NCI-H2171 treated with DMSO at 0.1 percent for 48 hours (cell line): ENCODE measurements at places on chromosomes 6 and 20.
A peak's percentile ranks its signal among the peaks of the same experiment; 100 is the strongest.

- no peak for DNase-seq
Observed at GRCh38 chr20:49642816-49643215, 70.9 kb downstream of the B4GALT5 start.

GRCh38 chr6:35287671-35288396, 9.8 kb upstream of the DEF6 start:
- DNase-seq, result peak; percentile 43

DNA sequence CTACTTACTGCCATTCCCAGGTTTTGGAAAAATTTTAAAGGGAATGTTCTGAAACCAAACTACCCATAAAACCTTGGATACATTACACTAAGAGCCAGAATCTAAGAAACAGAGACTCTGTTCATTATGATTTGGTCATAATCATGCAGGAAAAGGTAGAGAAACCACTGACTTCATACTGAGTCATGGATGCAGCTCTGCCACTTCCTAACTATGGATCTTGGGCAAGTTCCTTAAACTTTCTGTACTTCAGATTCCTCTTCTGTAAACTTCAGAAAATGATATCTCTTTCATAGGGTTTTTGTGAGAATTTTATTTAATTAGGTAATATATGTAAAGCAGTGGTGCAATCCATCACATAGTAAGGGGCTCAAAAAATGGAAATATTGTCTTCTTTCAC, 20.0 kb downstream of the PLA2G7 start:
- no peak for DNase-seq

GRCh38 chr6:4777394-4777935, 1.3 kb downstream of the CDYL start:
- DNase-seq, result no peak

GRCh38 chr6:154683756-154684523, 49.3 kb upstream of the SCAF8 start:
- no peak for DNase-seq

- DNase-seq, result peak; percentile 79
Observed at GRCh38 chr20:36777167-36777566, 3.6 kb upstream of the DSN1 start.

DNA sequence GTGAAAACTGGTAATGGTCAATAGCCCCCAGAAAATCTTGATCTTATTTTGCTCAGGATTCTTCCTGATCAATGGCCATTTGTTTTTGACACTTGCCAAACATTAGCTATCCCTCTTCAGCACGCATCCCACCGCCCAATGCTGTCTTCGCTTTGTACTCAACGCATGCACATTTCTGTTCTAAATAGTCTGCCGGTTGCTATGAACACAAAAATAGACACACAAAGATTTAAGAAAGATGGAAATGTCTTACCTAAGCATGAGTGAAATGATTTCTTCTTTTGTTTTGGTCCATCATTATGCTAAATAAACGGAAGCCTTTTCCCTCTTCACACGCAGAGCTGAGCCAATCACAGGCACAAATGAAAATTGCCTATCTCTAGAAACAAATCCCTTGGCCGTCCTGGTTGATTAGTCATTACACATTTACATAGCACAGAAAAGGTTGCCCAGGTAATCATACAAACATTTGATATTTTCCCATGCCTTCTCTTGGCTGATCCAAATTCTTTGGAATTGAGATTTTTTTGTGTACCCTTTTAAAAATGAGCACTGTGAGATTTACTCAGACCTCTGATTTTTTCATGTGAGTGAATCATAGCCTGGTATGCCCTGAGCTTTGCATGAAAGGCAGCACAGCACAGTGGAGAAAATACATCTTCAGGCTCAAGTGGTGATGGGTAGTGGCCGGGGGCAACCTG, 70.5 kb upstream of the FAM184A start:
- DNase-seq, result no peak

- DNase-seq, result no peak
Observed at GRCh38 chr20:38685853-38686473, 38.3 kb upstream of the SLC32A1 start.

GRCh38 chr6:43768506-43768860, 1.5 kb upstream of the VEGFA start:
- DNase-seq, result no peak

DNA sequence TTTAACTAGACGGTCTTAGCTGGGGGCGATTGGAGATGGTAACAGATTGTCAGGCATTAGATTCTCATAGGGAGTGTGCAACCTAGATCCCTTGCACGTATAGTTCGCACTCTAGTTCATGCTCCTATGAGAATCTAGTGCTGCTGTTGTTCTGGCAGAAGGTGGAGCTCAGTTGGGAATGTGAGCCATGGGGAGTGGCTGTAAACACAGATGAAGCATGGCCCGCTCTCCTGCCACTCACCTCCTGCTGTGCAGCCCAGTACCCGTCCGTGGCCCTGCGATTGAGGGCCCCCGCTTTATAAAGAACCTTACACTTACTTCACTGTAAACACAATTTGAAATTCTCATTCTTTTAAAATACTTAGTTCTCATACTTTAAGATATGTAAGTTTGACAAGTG, 339.4 kb downstream of the CDH26 start:
- peak; percentile 26 for DNase-seq

- DNase-seq, result no peak
Observed at GRCh38 chr6:156976216-156977127, 199.3 kb downstream of the ARID1B start.

DNA sequence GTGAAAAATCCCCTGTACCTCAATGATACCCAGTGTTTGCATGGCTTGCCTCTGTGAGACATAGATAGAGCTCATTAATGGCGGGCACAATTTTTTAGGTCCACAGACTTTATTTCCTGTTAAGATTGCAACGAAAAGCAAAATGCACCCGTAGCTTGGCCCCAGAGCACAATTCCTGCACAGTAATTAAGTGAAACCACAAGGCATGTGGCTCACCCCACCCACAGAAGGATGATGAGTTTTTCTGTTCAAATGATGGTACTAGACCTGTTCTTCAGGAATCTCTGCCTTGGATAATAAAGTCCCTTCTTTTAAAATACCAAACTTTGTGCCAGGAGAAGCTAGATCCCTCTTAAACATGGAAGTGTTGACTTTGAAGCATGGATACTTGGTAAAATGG, 738.1 kb downstream of the QKI start:
- no peak for DNase-seq

GRCh38 chr6:150236544-150236943, 93.7 kb downstream of the PPP1R14C start:
- no peak for DNase-seq

GRCh38 chr6:82364087-82365015, 734 bp downstream of the TPBG start:
- DNase-seq, result no peak

GRCh38 chr6:106751501-106752252, 122.3 kb downstream of the QRSL1 start:
- no peak for DNase-seq

DNA sequence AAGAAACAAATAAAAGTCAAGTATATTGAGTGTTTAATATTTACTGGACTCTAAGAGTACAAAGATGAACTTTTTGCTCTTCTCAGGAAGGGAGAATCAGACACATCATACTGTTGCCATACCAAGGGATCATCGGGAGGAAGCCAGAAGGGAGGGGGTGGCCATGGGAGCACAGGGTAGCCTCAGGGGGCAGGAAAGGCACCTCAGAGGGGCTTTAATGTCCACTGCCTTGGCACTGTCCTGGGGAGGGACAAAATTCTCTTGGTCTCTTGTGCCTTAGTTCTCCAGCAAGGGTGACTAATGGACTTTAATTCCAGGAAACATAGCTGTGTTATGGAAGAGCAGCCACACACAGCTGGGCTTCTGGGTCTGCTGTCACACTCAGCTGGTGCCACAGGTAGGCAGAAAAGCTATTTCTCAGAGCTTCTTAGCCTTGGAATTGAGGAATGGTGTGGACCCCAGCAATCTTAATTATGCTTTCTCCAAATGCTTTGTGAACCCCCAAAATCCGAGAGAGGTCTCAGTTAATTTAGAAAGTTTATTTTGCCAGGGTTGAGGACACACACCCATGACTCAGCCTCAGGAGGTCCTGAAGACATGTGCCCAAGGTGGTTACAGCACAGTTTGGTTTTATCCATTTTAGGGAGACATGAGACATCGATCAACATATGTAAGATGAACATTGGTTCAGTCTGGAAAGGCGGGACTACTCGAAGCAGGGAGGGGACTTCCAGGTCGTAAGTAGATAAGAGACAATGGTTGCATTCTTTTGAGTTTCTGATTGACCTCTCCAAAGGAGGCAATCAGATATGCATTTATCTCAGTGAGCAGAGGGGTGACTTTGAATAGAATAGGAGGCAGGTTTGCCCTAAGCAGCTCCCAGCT, 53.2 kb downstream of the MRAP2 start:
- no peak for DNase-seq

- DNase-seq, result no peak
Observed at GRCh38 chr6:150453357-150453756, 84.5 kb downstream of the IYD start.

- DNase-seq, result no peak
Observed at GRCh38 chr20:2760297-2760951, 40.0 kb downstream of the CPXM1 start.

DNA sequence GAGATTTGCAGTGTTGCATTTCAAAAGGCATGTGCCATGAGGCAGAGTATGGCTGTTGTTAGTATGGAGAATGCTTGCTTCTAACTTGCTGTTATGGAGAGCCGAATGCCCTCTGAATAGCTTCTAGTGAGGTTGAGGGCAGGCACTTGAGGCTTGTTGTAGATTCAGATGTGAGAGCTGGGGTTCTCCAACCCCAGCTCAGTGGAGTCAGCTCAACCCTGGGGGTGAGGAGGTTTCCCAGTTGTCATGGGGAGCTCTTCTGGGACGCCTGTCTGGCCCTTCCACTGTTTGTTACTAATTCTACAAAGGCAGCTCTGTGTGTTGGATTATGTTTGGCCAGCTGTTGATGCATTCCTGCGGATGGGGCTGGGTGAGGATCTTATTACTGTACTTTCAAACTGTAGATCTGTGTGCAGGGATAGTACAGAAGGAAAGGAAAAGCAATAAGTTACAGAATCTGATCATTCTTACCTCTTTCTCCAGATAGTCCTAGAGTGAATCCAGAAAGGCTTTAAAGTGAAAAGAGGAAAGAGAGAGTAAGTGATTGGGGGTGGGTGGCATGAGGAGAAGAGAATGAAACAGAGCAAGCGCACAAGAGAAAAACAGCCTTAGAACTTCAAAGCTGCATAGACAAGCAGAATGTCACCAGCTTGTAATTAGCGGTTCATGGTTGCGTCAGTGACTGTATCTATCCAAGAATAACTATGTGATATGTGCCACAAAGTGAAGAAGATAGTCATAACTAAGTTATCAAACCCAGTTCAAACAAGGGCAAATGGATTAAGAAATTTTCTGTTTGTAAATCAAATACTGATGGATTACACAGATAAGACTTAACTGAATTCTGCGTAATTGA, 148.7 kb downstream of the PRL start:
- peak; percentile 87 for DNase-seq

DNA sequence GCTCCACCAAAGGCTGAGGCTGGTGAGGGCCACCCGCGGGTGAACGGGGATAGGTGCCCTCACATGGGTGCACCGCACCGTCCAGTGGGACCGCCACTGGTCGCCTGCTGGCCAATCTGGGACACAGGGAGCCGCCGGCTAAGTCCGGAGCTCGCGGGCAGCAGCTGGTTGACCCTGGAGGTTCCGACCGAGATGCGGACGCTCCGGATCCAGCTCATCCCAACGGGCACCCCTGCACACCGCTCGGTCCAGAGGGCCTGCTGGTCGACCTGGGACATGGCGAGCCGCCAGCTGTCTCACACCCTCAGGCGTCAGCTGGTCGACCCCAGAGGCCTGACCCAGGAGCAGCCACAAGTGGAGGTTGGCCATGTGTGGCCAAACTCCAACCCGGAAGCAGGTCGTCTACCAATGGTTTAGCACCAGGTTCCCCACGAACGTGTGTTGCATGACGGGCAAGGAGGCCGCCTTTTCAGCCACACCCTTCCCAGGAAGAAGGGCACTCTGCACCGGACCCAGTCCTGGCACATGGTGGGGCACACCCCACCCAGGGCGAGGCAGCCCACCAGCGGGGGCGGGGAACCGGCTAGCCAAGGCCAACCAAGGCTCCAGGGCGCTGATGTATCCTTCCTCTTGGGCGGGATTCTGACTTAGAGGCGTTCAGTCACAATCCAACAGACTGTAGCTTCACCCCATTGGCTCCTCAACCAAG, 746.0 kb upstream of the DEFB115 start:
- no peak for DNase-seq

- DNase-seq, result peak; percentile 27
Observed at GRCh38 chr6:75563032-75563431, 38.6 kb upstream of the SENP6 start.

DNA sequence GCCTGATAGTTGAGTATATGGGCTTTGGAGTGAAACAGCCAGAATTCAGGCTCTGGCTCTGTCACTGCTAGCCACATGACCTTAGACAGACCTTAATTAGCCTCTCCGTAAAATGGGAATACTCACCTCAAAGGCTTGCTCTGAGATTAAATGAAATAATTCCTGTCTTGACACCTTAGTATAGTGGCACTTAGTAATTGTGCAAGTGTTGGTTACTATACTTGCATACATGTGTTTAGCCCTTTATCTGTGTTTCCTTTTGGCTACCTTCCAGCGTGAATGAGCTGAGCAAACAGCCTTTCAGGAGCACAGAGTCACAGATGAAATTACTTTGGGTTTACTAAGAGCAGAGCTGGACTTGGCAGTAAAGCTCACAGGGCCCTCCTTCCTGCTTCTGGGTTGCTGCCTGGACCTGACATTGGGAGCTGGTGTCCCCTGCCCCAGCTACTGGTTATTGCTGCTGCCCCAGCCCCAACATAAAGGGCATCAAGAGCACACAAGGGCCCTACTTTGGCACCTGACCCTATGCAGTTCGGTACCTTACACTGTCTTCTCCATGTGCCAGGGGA, 32.8 kb downstream of the CD164 start:
- DNase-seq, result peak; percentile 3

- peak; percentile 77 for DNase-seq
Observed at GRCh38 chr6:159042003-159042825, 2.6 kb downstream of the TAGAP start.
